ENCODE measurements at places on chromosomes 1 and 21.

DNA sequence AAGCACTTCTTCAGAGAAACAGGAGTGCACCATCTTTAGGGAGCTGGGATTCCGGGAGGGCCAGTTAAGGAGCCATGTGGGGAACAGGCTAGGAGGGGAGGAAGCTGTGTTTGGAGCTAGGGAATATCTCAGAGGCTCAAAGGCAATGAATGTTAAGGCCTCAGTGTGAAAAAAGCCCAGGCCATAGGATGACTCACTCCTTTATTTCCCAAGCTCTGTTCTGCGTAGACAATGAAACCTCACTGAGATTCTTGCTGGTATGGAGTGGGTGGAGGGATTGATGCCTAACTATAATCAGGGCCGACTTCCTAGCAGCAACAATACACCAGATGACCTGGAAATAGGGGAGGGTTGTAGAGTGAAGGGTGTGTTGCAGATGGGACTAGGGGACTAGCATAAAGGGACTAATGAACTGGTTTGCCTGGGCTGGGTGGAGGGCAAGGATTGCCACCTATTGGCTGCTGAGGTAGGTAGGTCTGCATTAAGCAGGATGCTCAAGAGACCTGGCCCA lies 2.1 kb downstream of the GNAT2 start:
- no peak for DNase-seq

DNA sequence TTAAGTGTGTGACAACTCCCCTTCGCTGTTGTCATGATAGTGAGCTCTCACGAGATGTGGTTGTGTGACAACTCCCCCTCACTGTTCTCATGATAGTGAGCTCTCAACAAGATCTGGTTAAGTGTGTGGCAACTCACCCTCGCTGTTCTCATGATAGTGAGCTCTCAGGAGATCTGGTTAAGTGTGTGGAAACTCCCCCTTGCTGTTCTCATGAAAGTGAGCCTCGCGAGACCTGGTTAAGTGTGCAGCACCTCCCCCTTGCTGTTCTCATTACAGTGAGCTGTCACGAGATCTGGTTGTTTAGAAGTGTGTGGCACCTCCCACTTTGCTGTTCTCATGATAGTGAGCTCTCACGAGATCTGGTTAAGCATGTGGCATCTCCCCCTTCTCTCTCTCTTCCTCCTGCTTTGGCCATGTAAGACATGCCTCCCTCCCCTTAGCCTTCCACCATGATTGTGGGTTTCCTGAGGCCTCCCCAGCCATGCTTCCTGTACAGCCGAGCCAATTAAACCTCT lies 25.1 kb upstream of the LSS start:
- DNase-seq: no peak

DNA sequence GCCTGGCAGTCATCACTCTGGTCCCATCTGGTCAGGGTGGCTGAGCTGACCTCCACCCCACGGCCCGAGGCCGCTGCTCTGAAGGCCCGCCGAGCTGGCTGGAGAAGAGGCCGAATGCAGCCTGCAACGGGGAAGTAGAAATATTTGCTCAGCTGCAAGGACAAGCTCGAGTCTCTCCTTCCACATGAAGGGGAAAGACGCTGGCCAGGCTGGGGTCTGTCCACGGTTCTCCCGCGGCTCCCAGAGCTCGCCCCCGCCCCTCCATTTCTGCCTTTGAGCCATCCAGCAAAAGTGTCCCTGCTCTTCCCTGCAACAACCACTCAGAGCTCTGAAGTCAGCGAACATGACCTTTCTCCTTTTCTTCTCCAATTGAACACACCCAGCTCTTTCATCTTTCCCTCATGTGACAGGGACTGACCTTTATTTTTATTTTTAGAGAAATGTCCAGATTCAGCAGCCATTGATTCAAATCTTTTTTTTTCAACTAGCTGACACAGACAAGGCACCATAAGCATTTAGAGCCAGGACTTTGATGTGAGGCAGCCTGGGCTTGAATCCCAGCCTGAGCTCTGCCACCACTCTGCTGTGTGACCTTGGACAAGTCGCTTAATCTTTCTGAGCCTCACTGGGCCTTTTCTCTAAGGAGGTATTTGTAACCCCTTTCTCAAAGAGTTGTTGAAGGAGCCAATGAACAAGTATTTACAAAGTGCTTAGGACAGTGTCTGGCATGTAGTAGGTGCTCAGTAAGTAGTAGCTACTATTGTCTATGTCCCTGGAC lies 149.3 kb upstream of the WNT4 start:
- DNase-seq: no peak

- no peak for DNase-seq
Measured at GRCh38 chr1:108712606-108713150, at the start of gene FNDC7. TSS of gene FNDC7 (plus strand) at chr1:108712908. CDS start at chr1:108712934, 26 bp downstream.

GRCh38 chr1:83016354-83016849 lies 982.5 kb downstream of the TTLL7 start:
- no peak for DNase-seq

DNA sequence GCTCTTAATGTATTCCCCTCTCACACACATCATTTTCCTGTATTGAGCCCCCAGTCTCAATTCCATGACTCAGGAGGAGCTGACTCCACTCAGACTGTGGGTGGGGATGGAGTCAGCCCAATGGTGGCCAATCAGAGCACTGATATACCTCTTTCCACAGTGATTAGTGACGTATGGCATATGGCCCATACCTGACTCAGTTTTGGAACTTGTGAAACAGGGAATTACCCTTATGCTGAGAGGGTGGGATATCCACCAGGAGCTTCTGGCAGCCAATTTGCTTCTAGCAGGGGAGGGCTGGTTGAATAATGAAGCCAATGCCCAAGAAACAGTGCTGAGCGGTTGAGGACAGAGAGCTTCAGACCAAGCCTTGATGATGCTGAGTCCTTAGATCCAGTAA lies 86.4 kb upstream of the SPATA6 start:
- no peak for DNase-seq

- no peak for DNase-seq
Measured at GRCh38 chr1:76770979-76771378, 96.3 kb upstream of the ST6GALNAC5 start.

- DNase-seq: no peak
Measured at GRCh38 chr1:203624341-203624712, 2.3 kb upstream of the ATP2B4 start.

- no peak for DNase-seq
Measured at GRCh38 chr1:181812208-181812607, 249.3 kb downstream of the ZNF648 start.

DNA sequence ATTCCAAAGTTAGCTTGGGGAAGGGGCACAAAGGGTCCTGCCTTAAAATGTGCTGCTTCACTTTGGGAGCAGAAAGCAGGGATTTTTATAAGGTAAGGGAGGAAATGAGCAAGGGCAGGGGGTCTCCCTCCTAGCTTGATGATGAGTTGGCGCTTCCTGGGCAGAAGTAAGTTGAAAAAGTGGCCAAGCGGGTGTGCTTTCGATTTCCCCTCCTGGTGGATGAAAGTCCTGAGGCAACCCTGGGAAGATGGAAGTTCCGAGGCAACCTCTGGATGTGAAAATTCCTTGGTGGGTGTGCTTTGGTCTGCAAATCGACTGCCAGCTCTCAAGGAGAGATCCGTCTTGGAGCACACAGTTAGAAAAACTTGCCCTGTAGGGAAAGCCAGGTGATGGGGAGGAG lies 41.7 kb upstream of the CD2 start:
- DNase-seq: no peak

GRCh38 chr1:96329121-96329520 lies 392.5 kb upstream of the PTBP2 start:
- no peak for DNase-seq

DNA sequence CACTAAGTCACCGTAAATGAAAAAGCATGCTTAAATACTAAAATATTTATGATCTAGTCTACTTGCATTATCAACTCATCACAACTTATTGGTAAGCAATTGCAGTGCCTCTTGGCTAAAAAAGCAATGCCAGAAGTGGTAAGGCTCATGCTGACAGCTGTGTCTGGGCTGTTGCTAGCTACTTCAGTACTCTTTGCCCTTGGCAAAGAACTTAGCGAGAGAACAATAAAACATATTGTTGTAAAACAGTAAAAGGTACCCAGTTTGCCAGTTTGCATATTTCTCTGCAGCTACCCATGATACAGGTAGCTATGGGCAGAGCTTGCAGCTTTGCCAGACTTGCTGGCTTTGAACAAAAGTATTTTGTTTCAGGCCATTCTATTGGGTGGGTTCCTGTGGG lies 73.1 kb downstream of the ATP6V1G3 start:
- DNase-seq: no peak

GRCh38 chr1:41232305-41232704 lies 9.8 kb downstream of the SCMH1 start:
- no peak for DNase-seq

DNA sequence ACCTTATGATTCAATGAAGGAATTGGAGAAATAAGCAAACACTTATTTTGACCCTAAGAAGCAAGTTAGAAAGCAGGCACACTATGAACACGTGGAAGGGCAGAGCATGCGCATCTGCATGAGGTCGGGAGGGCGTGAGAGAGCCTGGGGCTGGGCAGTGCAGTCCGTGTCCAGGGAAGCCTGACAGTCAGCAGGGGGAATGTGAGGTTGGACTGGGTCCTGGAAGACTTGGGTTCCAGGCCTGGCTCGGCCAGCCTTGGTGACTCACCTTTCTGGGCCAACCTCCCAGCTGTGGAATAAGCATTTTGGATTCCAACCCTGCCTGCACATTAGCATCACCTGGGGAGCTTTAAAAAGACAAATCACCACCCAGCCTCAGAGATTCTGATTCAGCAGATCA lies 26.6 kb upstream of the LMX1A start:
- DNase-seq: no peak

GRCh38 chr1:29249170-29249691 lies 12.9 kb downstream of the PTPRU start:
- no peak for DNase-seq

GRCh38 chr1:178086294-178086693 lies 7.6 kb upstream of the RASAL2 start:
- no peak for DNase-seq

- no peak for DNase-seq
Measured at GRCh38 chr21:14826630-14827029, 238.2 kb downstream of the NRIP1 start.

DNA sequence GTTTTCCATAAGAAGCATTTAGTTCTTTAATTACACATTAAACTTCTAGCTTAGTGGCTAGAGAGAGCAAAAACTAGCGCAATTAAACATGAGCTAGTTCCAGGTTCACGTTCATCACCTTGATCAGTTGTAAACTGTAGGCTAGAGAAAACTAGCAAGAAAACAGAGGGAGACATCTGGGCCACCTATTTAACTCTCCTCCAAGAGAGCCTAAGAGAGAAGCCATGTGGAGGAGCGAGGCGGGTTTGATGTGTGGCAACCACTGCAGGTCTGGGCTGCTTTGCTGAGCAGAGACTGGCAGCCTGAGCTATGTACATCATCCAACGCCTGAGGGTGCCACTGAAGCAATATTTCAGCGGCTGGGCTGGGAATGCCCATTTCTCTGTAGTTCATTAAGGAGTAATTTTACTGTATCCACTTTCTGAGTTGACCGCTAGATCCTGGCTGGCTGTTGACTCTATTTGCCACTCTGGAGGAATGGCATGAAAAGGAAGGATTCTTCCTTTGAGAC lies 252.9 kb downstream of the DYRK1A start:
- DNase-seq: no peak

GRCh38 chr1:205449750-205450443 lies 5.9 kb downstream of the BLACAT1 start:
- no peak for DNase-seq

DNA sequence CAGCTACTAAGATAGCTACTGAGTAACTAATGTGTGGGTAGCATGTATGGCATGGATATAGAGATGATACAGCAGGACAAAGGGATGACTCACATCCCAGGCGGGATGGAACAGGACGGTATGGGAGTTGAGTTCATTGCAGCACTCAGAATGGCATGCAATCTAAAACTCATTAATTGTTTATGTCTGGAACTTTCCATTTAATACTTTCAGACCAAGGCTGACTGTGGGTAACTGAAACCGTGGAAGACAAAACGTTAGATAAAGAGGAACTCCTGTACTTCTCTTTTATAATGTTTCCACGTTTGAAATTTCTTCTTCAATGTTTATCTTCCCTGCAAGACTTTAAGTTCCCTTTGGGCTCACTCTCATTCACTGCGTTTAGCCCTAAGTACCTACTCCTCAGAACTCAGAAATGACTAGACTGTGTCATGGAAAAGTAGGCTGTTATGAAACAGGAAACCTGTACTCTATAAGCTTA lies 151.9 kb downstream of the MAGI3 start:
- DNase-seq: no peak

GRCh38 chr1:88421997-88422396 lies 262.1 kb upstream of the PKN2 start:
- no peak for DNase-seq

- no peak for DNase-seq
Measured at GRCh38 chr21:44528634-44528995, 11.4 kb downstream of the KRTAP10-1 start.

- DNase-seq: no peak
Measured at GRCh38 chr21:42079939-42080787, 9.0 kb downstream of the UMODL1 start.

DNA sequence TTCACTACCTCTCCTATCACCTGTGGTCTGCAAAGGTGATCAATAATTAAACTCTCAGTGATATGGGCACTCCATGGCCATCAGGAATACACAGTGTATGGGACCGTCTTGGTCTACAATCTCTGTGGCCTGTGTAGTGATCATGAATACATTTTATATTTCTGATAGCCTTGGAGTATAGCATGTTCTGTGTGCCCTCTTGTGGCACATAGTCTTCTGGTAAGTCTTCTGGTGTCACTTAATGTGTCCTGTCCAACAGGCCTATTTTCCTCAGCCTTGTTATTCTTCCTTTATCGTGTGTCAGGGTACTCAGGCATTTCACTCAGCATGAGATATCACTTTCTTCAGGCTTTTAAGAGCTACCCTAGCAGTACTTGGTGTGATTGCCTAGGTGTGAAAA lies 393.6 kb downstream of the AGBL4 start:
- DNase-seq: no peak

DNA sequence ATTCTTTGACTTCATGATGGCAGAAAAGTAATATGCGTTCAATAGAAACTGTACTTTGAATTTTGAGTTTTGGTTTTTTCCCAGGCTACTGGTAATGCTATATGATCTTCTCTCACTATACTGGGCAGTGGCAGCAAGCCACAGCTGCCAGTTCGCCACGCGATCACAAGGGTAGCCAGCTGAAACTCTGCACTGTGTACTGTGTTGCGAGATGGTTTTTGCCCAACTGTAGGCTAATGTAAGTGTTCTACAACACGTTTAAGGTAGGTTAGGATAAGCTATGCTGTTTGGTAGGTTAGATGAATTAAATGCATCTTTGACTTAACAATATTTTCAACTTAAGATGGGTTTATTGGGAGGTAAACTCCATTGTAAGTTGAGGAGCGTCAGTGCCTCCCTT lies 123.1 kb downstream of the NRDC start:
- DNase-seq: no peak

Measured in hypothalamus (tissue), 51 donors.